ENCODE measurements at places on chromosomes 11 and 22. TPM values are rescaled to one million over a fixed set of nuclear protein-coding genes. Genes with fewer than 3 reads are reported as not detected.

DNA sequence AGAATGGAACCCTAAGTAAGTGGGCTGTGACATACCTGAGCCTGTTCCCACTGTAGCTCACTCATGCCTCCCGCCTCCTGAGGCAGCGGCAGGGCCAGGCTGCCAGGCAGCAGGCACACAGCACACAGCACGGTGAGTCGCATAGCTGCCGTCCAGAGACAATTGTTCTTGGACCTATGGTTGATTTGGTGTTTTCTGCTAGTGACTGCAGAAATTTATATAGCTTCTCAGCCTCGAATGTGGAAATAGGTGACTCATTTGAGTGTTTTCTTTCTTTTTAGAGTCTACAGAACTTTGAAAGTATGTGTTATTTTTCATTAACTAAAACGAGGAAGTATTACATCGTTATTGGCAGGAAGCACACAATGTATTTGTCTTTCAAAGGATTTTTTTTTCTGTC, at the start of gene MMP7:
TSS of gene MMP7 (minus strand) at position 190 of the 400 bp plus-strand sequence. CDS start at position 143, 47 bp downstream.
- DNase-seq, result peak; percentile 5

The TESMIN gene
- total RNA-seq, result 1.5 TPM

The ENTHD1 gene
- total RNA-seq, result not detected

DNA sequence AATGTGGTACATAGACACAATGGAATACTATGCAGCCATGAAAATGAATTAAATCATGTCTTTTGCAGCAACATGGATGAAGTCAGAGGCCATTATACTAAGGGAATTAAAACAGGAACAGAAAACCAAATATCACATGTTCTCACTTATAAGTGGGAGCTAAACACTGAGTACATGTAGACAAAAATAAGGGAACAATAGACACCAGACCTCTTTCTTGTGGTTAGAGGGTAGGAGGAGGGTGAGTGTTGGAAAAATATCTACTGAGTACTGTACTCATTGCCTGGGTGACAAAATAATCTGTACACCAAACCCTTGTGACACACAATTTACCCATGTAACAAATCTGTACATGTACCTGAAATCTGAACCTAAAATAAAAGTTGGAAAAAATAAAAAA, 59.1 kb upstream of the ANO5 start:
- no peak for DNase-seq

The GRM5 gene
- total RNA-seq, result under 0.01 TPM

DNA sequence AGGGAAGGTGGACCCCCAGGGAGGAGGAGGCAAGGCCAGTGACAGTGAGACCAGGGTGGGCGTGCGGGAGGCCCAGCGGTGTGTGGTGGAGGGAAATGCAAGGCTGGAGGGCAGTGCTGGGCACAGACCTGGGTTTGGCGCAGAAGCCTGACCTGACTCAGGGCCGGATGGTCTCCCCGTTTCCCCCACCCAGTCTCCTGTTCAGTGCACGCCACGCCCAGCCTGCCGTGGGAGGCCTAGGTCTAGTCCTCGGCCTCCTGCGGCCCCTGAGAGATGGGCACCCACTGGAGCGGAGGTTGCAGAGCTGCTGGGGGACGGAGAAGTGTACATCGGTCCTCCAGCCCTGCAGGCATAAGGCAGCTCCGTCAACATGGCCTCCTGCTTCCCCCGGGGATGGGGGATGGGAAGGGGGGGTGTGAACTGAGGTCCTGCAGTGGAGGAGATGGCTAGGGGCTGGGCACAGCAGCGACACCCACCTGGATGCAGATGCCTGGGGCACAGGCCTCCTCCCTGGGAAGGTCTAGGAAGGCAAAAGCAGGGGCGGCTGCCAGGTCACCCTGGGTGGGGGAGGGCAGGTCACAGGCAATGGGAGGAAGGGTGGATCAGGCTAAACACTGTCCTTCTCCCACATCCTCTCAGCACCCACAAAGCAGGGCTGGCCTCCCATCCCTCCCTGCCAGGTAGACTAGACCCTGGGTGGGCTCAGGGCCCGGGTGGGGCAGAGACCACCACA, 15.9 kb downstream of the IL17REL start:
- no peak for DNase-seq
